Panc1 (cell line): ENCODE measurements at places on chromosomes 12 and 14.

DNA sequence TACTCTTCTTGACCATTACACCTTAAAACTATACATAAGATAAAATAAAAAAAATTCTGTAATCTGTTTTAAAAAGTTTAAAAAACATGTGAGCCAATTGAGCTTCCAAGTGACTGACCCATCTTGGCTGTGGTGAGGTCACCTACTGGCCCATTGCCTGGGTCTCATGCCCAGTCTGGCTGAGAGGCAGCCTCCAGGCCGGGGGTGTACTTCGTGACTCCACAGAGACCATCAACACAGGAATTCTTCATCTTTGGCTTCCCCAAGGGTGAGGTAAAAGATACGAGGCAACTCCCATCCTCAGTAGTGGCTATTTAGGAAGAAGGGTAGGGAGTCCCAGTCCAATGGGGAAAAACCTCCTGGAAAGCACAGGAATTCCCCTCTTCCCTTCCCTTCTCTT lies 113.2 kb downstream of the APAF1 start:
- no peak for DNase-seq

GRCh38 chr12:14135996-14136395 lies 154.6 kb upstream of the GRIN2B start:
- DNase-seq: no peak

DNA sequence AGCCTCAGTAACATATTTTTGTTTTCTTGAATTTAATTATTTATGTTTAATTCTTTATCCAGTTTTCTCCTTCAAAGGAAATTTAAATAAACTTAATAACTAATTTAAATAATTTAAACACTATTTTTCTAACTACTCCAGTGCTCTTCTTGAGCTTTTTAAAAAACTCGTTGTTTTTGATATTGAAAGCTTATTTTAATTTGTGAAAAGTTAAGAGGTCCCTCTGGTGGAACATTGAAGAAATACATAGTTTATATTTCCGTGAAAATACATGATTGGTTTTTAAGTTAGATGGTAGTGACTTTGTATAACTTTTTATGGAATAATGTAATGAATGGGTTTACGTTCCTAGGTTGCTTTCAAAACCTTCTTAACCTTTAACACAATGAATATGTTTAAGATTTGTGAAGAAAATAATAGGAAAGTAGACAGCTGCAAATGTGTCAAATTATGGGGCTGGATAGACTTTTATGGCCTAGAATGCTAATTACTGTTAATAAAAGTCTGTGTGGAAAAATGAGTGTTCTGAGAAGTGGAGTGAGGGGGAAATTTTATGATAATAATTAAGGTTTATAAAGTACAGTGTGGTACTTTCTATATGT lies 45.9 kb upstream of the MSRB3 start:
- DNase-seq: no peak

- no peak for DNase-seq
These were observed 4.4 kb downstream of the SUSD6 start for GRCh38 chr14:69615496-69616407.

- no peak for DNase-seq
These were observed 408.5 kb upstream of the RGS6 start for GRCh38 chr14:71523630-71524319.

GRCh38 chr12:88451205-88451604 lies 129.1 kb downstream of the KITLG start:
- DNase-seq: no peak

DNA sequence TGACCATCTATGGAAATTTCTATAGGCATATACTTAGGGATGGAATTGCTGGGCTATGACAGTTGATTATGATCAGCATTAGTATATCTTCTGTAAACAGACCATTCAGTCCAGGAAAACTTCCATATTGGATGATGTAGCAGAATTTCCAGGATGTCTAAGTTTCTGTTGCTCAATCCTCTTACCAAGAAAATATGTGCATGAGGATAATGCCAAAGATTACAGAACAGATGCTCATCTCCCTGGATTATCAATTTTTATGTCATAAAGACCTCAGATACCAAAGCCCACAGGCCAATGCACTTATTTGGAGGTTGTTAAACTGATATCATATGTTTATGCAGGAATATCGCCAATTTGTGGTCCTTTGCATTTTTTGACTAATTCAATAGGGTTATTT lies 354.4 kb upstream of the FLRT2 start:
- no peak for DNase-seq

DNA sequence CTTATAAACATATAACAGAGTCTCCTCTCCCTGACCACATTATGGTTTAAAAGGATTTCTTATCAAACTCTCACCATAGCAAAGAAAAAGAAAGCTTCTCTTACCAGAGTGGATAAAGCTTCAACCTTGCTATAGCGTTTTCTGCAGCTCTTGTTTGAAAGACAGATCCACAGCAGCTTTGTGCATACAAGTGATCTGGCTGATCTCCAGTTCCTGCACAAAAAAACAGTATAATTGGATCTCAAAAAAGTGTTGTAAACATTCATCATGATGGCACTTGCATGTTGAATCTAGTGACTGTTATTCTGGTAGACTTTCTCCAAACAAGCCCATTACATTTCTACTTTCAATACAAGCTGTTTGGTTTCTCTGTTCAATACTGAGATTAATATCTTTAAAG lies 178.9 kb upstream of the MGAT4C start:
- no peak for DNase-seq

DNA sequence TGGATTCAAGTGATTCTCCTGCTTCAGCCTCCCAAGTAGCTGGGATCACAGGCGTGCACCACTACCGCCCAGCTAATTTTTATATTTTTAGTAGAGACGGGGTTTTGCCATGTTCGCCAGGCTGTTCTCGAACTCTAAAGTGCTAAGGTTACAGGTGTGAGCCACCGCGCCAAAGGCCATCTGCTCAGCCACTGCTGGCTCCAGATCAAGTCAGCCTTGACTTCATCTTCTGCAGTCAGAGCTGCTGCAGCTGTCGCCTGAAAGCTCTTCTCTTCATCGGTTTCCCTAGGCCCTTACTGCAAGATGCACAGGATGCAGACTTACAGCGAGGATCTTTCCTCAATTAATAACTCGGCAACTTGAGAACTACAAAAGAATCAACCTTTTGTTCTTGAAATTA lies 66.8 kb downstream of the CLIP1 start:
- no peak for DNase-seq

GRCh38 chr12:103642240-103642864 lies 55.3 kb downstream of the STAB2 start:
- DNase-seq: no peak

DNA sequence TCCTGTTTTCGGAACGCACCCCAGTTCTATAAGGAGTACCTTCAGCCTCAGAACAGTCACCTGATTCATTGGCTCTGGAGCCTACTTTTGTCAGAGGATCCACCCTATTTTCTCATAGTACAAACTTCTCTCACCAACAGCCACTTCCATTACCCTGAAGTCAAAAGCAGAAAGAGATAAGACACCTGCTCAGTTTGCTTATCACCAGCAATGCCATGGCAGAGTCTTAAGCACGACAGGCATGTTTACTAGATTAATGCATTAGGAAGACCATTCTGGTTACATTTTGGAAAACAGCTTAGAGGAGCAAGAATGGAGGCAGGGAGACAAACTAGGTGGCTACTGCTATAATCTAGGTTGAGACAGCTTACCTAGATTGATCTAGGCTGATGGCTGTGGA lies 67.7 kb downstream of the GXYLT1 start:
- no peak for DNase-seq

DNA sequence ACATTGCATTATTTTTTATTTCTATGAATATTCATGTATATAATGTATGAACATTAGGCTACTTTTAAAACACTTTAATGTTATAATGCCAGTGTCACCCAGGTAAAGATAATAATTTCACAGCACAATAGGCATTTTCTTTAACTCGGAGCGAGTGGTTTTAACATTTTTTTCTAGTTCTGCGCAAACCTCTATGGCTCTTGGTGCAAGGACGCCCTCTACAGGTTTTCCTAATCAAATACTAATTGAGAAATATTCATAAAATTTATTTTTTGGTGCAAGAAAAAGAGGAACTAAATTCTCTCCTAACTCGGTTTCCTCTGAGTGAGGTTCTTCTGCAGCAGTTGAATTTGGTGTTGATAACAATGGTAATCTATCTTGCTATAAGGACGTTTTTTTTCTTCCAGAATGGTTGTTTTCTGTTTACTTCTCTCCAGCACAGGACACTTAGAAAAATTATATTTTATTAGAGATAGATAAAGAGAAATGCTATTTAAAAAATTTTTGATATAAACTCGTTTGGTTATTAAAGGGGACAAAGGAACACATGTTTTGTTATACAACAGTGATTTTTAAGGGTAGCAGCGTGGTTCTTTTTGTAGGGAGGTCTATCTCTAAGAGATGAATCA lies 2.4 kb upstream of the WIF1 start:
- no peak for DNase-seq

- DNase-seq: no peak
These were observed 1.0 kb downstream of the ORMDL2 start for GRCh38 chr12:55818886-55819285.

GRCh38 chr12:124569375-124570148 lies 2.1 kb upstream of the NCOR2 start:
- no peak for DNase-seq

GRCh38 chr12:122730215-122731014 lies at the start of gene HCAR1:
Gene HCAR1, minus strand, starts transcription at chr12:122730844. Its CDS starts 505 bp downstream, at chr12:122730339.
- DNase-seq: no peak

DNA sequence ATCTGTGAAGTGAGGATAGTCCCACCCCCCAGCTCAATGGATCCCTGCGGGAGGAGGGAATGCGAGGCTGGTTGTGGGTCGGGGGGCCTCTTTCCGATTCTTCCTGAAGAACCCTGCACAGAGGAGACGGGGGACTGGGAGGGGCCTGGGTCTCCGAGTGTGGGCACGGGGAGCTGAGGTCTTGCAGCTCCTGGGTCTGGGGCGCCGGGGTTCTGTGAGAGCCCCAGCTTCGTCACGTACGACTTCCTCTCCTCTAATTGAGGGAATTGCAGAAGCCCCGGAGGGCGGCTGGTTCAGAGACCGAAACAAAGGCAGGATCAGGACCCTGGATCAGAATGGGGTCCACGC lies 66.6 kb downstream of the DIO3 start:
- no peak for DNase-seq

DNA sequence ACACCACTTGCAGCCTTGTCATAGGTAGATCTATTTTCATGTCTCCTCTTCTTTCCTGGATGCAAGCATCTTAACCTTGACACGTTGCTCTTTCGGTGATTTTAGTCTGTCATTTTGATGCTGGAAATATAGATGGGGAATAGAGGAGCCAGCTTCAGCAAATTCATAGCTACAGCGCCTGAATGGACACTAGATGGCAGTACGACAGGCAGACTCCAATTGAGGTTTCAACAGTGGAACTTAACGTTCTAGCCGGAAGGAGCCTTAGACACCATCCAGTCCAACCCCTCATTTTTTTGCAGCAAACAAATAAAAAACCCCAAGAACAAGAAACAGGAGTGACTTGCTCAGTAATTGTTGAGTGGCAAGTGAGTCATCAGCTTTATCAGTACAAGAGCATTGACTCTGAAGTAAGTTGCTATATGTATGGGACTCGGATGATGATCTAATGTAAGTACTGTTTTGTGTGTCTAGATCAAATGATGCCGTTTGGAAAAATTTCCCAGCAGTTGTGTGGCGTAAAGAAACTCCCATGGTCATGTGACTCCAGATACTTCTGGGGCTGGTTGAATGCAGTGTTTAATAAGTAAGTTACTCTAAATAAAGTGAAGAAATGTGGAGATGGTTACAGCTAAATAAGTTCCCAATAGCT lies 9.0 kb downstream of the DMAC2L start:
- peak; percentile 87 for DNase-seq

DNA sequence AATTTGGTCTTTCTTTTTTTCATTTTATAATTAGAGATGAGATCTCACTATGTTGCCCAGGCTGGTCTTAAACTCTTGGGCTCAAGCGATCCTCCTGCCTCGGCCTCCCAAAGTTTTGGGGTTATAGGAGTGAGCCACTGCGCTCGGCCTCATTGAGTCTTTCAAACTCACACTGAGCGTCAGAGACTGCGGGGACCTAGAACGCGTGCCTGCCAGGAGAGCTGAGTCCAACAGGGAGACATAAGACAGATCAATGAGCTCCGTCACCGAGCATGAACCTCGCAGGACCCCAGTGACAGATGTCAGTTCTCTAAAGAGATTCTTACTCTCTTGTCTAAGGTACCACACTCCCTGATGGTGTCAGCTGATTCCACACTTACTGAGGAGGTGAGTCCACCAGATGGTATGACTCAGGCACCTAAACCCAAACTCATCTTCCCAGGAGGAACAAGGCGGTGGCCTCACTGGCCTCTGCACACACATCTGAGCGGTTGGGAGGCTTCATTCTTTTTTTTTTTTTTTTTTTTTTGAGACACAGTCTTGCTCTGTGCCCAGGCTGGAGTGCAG lies 58.9 kb downstream of the CCDC88C start:
- no peak for DNase-seq

DNA sequence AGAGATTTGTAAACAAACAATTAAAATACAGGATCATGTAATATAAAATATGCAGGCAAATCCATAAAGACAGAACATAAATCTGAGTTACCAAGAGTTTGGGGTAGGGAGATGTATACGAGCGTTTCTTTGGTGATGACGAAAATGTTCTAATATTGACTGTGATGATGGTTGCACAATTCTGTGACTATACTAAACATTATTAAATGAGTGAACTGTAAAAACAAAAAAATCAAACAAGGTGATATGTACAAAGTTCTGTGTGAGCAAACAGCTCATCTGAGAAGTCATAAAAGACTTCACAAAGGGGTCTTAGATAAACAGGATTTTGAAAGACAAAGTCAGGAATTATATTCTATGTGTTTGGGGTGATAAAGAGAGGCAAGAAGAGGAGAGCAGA lies 127.9 kb downstream of the INSM2 start:
- no peak for DNase-seq

GRCh38 chr12:114405519-114406271 lies at the start of gene TBX5:
Gene TBX5, minus strand, starts transcription at chr12:114406144. Its CDS starts 2,246 bp downstream, at chr12:114403898.
- no peak for DNase-seq
